ENCODE measurements at places on chromosomes 16 and 17.

DNA sequence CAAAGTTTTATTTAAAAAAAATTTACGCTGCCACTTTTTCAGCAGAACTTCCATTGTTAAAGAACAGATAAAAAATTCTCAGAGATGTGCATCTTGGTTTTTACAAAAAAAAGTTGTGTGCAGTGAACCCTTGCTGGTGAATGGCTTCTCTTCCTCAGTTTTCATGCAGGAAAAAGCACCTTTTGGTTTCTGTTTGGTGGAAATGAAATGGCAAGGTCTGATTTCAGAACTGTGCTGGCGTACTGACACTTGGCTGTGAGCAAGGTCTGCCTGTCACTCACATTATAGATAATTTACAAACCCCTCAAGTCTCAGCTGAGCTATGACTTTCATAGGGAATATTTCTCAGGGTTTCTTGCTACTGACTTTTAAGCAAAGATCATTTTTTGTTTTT, 5.7 kb upstream of the SALL1 start:
- no peak for DNase-seq

DNA sequence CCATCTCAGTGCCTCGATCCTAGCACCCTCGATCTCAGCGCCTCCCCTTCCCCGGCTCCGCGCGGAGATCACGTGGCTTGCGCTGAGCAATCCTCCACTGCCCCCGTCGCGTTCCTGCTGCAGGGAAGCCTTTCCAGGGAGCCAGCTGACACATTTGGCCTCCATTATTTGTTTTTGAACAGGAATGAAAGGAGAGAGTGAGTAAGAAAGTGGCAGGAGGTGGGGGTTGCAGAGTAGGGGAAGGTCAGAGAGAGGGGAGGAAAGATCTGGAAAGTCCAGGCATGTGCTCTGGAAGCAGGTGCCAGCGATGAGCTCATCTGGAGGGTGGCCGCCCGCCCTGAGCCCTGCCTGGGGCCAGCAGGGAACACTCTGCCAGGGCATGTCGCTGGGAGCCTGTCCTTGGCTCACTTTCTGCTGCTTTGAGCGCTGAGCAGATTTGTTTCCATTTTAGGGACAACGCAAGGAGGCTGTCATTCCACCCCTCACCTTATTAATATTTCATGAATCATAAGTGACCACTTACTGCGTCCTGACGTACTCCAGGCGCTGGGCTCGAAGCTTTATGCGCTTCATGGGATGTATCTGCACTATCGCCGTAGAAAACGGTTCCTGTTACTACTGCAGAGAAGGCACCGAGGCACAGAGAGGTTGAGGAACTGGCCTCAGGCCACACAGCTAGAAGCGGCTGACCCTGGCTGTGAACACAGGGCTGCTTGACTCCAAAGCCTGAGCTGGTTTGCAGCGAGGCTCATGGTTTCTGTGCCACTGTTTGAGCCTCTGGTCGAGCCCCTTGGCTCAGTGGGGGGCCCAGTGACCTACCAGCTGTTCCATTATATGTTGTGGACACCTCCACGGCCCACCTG, 283.1 kb downstream of the SEC14L1 start:
- no peak for DNase-seq

- no peak for DNase-seq
Measured at GRCh38 chr16:9409560-9410493, 318.4 kb downstream of the HAPSTR1 start.

GRCh38 chr16:6096931-6097670, 999.5 kb upstream of the EEF2KMT start:
- DNase-seq: no peak

- no peak for DNase-seq
Measured at GRCh38 chr16:60608971-60609370, 1427.3 kb downstream of the CDH8 start.

Data from CD4-positive, alpha-beta T cell treated with Interleukin-17A for 1 hour (primary cell).